LHCN-M2 (cell line): ENCODE measurements at places on chromosomes 5 and 9. TPM values are rescaled to one million over a fixed set of nuclear protein-coding genes. Genes with fewer than 3 reads are reported as not detected.

HACD4 gene
- total RNA-seq = 0.34 and 0.38 TPM in 2 replicates

SPATA31C1 gene
- total RNA-seq = not detected in 2 replicates

COL5A1 gene
- 36.4 and 56.0 TPM in 2 replicates for total RNA-seq

GPR21 gene
- 0.11 TPM in 1 of 2 replicates, not detected in the other for total RNA-seq

SLC6A18 gene
- not detected in 2 replicates for total RNA-seq

MYOZ3 gene
- total RNA-seq = under 0.01 and 0.06 TPM in 2 replicates

SMIM33 gene
- not detected in 2 replicates for total RNA-seq

RNF208 gene
- 0.26 TPM in 1 of 2 replicates, not detected in the other for total RNA-seq

CTSL gene
- total RNA-seq = 455 and 500 TPM in 2 replicates

CDH10 gene
- not detected in 2 replicates for total RNA-seq

MAN2A1 gene
- total RNA-seq = 126 and 129 TPM in 2 replicates

SYK gene
- total RNA-seq = not detected in 2 replicates

PCDHB14 gene
- total RNA-seq = 4.3 and 4.9 TPM in 2 replicates

FST gene
- total RNA-seq = 4.7 and 8.4 TPM in 2 replicates

OMD gene
- total RNA-seq = 0.06 TPM in 1 of 2 replicates, not detected in the other

CCNJL gene
- total RNA-seq = 2.0 and 2.7 TPM in 2 replicates

RANBP3L gene
- total RNA-seq = 0.83 and 2.1 TPM in 2 replicates

BAG1 gene
- total RNA-seq = 40.4 and 66.6 TPM in 2 replicates

OCLN gene
- total RNA-seq = 0.06 TPM in 2 replicates

PCDHGA8 gene
- total RNA-seq = 0.26 and 0.75 TPM in 2 replicates

DRD1 gene
- total RNA-seq = not detected in 2 replicates

CARD6 gene
- total RNA-seq = 3.2 and 4.1 TPM in 2 replicates

TMEM232 gene
- 1.1 and 1.3 TPM in 2 replicates for total RNA-seq

CXCL14 gene
- total RNA-seq = not detected in 2 replicates

SEC61B gene
- 98.8 and 109 TPM in 2 replicates for total RNA-seq
